ENCODE measurements at places on chromosomes 5 and 9.

DNA sequence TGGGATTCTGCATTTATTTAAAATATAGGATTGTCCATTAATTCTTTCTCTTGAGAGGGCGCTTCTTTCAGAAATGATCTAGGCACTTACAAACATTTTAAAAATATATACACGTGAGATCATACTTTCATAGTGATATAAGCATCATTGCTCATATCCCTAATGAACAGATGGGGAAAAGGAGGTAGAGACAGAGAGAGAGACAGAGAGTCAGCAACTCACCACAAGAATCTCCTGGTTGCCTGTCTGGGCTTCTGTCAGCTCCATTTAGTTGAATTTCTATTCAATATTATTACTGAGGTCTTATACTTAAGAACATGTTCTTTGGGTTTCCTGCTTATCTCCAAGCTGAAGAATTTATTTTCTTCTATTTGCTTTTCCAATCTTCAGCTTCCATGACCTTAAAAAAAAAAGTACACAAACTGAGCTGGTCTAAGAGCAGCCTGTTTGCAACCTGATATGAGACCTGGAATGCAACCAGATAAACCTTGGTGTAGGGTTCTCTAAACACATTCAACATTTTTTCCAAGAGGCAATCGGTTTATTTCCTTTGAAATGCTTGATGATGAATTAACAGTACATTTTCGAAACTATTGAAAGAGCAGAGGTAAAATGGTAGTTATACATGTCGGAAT is 51.6 kb upstream of the LIFR start:
- DNase-seq = no peak

GRCh38 chr9:89080193-89080592 is 88.9 kb downstream of the S1PR3 start:
- DNase-seq = no peak

- DNase-seq = peak; percentile 12
Observed at GRCh38 chr5:74639807-74640449, 600 bp downstream of the ENC1 start.

GRCh38 chr5:60177596-60177995 is 284.1 kb upstream of the PDE4D start:
- no peak for DNase-seq

DNA sequence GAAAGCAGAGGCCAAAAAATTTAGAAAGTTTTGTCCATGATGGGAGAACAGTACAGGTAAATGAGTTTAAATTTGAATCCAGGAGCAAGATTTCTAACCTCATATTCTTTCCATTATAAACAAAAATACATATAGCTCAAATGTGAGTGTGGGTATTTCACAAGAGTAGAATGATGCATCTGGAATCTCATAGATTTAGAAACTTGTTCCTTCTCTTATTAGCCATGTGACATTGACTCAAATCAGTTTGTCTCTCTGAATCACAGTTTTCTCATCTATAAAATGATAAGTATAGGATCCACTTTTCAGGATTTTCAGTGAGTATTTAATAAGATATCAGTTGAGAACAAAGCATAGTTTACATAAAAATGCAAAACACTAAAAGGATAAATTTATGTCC is 436.3 kb upstream of the PAPPA start:
- no peak for DNase-seq

GRCh38 chr5:138148811-138149210 is 9.6 kb upstream of the NME5 start:
- no peak for DNase-seq

GRCh38 chr9:84123648-84124406 is 143.2 kb downstream of the RMI1 start:
- DNase-seq = peak; percentile 7

GRCh38 chr5:17828681-17829080 is 194.4 kb downstream of the TAF11L14 start:
- no peak for DNase-seq

GRCh38 chr5:111998871-111999270 is 241.9 kb upstream of the NREP start:
- no peak for DNase-seq

DNA sequence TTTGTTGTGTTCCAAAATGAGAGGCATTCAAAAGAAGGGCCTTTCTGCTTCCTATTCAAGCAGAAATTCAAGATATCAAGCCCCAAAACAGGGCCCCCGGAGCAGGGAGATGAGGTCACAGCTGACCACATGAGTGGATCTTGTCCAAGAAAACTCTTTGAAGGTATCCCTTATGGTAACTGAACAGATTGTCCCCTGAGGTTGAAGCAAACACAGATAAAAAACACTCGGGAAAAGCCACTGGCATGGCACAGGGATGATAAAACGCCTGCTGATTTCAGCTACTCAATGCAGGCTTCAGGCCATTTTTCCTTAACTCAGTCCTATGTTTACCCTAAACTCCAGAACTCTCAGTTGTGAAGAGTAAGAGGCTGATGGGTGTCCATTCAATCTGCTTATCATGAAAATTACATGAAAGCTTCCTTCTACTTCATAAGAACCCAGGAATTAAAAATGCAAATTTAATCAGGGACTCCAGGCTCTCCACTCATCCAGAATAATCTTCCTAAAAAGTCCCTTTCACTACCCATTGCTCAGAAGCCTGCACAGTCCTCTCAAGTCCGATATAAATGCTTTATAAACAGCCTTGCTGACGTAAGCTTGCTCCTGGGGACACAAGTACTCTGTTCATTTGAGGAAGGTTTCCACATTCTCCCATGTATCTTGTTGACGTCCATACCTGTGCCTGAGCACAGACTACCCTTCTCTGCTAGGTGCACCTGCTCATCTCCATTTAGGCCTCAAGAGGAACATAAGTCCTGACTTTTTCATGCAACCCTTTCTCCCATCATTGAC is 35.9 kb upstream of the SLC1A3 start:
- DNase-seq = no peak

DNA sequence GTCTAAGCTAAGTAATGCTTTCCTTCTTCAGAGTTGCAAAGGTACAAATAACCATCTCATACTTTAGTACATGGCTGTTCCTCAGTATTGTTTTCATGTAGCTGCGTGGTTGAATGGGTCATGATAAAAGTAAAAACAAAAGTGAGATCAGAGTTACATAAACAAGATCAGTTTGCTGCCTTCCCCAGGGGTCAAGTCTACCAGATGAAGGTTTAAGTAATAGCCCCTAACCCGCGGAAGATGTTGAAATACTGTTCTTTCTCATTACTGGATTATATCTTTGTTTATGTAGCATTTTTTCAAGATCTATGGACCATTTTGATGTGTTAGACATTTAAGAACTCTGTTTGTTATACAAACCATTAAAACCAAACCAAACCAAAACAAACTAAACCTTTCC is 34.1 kb upstream of the ARRDC3 start:
- DNase-seq = no peak

GRCh38 chr5:52356311-52356918 is 431.3 kb upstream of the ITGA1 start:
- DNase-seq = no peak

- DNase-seq = no peak
Observed at GRCh38 chr5:110846398-110847001, 107.7 kb downstream of the SLC25A46 start.

DNA sequence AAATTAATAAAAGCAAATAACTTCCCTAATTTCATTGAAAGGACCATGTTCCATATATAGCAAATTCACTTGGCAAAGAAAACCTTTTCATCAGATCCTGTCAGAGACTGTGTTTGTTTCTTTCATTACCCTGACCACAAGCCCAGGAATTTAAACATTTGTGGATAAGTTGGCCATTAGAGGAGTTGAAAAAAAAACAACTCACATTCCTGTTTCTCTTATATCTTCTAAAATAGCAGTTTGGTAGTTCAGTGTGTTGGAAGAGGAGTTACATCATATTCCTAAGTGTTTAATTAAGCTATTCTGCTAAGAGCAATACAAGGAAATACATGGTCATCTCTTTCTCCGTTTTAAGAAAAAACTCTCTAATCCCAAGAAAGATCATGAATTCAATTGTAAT is 505.6 kb downstream of the TLE1 start:
- DNase-seq = no peak

DNA sequence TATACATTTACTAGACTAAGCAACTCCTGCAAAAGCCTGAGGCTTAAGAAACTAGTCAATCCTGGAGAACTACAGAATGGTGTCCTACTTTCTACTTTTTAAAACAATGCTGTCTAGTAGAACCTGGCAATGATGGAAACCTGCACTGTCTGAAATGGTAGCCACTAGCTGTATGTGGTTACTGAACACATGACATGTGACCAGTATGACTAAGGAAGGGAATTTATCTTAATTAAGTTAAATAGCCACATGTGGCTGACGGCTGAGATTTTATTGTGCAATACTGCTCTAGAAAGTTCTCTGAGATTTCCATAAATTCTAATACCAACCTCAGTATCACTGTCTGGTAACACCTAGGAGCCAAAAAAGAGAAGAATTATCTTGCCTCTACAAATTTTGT is 44.9 kb upstream of the RAPGEF6 start:
- no peak for DNase-seq

DNA sequence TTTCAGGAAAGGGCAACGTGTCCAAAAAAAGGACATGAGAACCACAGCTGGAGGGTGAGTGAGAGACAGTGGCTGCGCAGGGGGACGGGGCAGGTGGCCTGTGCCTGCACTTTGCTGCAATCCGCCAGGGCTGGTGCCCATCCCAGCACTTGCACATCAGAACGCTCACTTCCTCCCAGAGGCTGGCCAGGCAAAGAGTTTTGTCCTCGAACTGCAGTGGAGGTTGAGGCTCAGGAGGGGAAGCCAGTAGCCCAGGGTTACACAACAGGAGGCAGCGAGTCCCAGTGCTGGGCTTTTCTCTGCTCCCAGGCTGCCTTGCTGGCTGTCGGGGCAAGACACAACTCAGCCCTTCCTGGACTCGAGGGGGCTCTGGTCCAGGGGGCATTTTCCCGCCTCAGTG is 33.1 kb downstream of the CRB2 start:
- no peak for DNase-seq

DNA sequence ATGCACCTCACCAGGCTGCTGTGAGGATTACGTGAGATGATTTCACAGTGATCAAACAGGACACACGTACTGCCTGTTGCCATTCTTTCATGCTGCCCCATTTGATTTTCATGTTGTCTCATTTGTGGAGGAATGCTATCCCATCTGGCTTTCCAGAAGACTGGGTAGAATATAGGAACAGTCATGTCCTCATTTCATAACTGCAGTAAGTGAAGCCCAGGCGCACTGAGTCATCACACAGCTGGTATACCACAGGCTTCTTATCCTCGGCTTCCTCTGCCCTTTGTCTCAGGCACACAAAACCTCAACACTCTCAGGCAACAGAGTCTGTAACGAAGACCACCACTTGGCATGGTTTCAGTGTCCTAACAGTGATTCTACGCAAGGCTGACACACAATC is 62.3 kb downstream of the LHFPL2 start:
- DNase-seq = no peak

- no peak for DNase-seq
Observed at GRCh38 chr9:72932619-72933018, 20.2 kb downstream of the ALDH1A1 start.

DNA sequence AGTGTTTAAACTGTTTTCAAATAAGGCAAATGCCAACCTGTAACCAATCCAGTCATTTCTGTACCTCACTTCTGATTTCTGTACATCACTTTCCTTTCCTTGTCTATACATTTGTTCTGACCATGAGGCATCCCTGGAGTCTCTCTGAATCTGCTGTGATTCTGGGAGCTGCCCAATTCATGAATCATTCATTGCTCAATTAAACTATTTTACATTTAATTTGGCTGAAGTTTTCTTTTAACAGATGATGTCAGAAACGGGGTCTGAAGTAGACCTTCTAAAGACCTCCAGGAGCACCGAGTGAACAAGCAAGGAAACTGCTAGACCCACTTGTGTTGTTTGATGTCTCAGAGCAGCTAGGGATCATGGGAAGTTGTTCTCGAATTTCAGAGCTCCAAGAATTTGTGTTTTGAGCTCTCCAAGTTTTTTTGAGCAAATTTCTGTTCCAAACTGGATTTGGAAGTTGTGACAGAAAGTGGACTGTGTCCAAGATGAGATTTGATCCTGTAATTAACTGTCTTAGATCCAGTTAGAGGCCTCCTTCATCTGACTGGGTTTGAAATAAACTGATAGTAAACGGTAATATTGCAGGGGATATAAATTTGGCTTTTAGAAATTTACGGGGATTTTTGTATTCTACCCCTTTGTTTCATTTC is 490.8 kb upstream of the ST8SIA4 start:
- DNase-seq = no peak

DNA sequence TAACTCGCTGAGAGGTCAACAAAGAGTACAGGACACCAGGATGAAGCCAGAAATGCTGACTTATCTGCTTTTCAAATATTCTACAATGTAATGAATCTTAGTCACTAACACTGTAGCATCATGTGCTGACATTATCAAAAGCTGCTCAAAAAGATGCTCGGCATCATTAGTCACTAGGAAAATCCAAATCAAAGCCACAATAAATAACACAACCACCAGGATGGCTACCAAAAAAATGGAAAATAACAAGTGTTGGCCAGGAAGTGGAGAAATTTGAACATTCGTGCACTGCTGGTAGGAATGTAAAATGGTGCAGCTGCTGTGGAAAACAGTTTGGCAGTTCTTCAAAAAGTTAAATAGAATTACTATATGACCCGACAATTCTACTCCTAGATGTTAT is 269.1 kb downstream of the GLIS3 start:
- DNase-seq = no peak

Measured in NCI-H526 treated with DMSO at 0.1 percent for 48 hours (cell line).